ENCODE measurements at places on chromosomes 12 and 14.

GRCh38 chr12:27506645-27507189 is 17.3 kb upstream of the PPFIBP1 start:
- no peak for DNase-seq

DNA sequence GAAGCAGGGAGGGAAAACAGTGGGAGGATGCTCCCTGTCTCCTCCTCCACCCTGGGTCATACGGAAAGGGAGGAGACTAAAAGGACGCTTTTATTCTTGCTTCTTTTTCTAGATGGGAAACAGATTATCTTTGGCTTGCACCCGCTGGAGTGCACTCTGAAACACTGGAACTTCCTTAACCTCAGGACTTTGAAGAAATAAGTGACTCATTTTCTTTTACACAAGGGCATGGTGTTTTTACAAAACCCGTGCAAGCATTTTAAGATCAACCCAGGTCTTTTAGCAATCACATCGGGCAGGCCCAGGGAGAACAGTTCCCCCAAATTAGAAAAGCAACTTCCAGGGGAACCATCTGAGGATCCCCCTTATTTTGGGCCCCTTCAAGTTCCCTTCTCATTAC is 80.9 kb upstream of the TSPAN11 start:
- DNase-seq: no peak

- peak; percentile 70 for DNase-seq
Measured at GRCh38 chr12:127957001-127957660, 309.8 kb upstream of the TMEM132C start.

DNA sequence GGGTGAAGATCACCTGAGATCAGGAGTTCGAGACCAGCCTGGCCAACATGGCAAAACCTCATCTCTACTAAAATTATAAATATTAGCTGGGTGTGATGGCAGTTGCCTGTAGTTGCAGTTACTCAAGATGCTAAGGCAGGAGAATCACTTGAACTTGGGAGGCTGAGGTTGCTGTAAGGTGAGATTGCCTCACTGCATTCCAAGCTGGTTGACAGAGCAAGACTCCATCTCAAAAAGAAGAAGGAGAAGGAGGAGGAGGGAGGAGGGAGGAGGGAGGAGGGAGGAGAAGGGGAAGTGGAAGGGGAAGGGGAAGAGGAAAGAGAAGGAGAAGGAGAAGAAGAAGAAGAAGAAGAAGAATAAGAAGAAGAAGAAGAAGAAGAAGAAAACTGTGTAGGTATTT is 17.0 kb downstream of the RNASE10 start:
- DNase-seq: no peak

- DNase-seq: no peak
Measured at GRCh38 chr12:9237286-9237685, 29.1 kb upstream of the PZP start.

GRCh38 chr12:113098441-113099028 is 37.0 kb downstream of the RASAL1 start:
- DNase-seq: peak; percentile 83

DNA sequence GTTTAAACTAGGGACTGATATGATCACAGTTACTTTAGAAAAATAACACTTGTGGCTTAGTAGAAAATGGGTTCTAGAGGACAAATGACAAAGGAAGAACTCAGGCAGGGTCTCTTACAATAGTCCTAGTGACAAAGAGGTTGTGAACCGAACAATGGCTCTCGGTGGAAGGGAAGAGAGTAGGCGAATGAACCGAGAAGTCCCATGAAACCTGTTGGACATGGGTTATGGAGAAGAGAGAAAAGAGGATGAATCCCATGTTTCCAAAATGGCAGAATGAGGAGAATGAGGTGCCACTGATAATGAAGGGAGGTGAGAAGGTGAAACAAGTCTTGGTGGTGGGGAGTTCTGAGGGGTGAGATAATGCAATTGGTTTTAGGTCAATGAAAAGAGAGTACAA is 94.1 kb downstream of the PPM1H start:
- DNase-seq: no peak

- no peak for DNase-seq
Measured at GRCh38 chr14:22932146-22932545, 3.0 kb upstream of the PRMT5 start.

GRCh38 chr12:9851927-9852326 is 17.2 kb downstream of the CLEC2B start:
- DNase-seq: no peak

- peak; percentile 4 for DNase-seq
Measured at GRCh38 chr14:92470811-92471210, 42.8 kb upstream of the RIN3 start.

GRCh38 chr12:93419388-93420034 is 22.2 kb downstream of the UBE2N start:
- DNase-seq: peak; percentile 42

GRCh38 chr14:74915426-74915825 is 7.6 kb downstream of the RPS6KL1 start:
- no peak for DNase-seq

GRCh38 chr12:117662620-117663395 is 301.4 kb upstream of the NOS1 start:
- no peak for DNase-seq

- DNase-seq: peak; percentile 75
Measured at GRCh38 chr14:98182393-98183055, 1089.5 kb downstream of the BCL11B start.

- no peak for DNase-seq
Measured at GRCh38 chr12:31326736-31327659, 1.0 kb upstream of the SINHCAF start.

DNA sequence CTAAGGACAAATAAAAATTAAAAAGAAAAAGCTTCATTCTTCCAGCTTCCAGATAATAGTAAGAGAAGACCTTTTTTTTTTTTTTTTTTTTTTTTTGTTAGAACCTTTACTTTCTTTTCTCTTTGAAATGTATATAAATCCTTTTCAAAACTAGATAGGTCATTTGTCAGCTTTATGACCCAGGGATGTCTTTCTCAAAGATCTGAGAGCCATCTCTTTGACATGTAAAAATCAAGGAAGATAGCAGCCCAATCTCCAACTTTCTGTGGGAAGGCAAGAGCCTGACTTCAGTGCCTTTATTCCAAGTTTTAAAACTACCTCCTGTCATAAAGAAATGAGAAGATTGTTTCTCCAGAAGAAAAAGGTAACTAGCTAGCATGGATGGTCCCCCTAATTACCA is 203.3 kb upstream of the LRFN5 start:
- DNase-seq: no peak

- DNase-seq: no peak
Measured at GRCh38 chr12:62860501-62861411, 74.2 kb downstream of the PPM1H start.

DNA sequence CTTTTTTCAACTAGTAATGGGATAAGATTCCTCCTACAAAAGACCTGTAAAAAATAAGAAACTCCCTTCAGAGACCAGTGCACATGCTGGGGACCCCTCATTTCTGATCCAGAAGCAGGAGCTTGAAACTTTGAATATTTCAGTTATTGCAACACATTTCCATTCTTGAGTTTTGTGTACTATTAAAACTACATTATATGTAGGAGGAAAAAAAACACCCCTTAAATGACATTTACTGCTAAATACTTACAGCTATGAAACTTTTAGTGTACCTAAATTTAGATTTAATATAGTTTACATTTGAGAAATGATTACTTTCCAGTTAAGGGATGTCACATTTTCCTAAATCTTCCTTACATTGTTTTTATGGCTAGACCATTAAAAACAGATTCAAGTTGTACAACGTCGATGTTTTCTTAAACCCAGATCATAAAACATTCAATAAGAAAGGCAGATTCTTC is 4.1 kb downstream of the LRIG3 start:
- DNase-seq: no peak

DNA sequence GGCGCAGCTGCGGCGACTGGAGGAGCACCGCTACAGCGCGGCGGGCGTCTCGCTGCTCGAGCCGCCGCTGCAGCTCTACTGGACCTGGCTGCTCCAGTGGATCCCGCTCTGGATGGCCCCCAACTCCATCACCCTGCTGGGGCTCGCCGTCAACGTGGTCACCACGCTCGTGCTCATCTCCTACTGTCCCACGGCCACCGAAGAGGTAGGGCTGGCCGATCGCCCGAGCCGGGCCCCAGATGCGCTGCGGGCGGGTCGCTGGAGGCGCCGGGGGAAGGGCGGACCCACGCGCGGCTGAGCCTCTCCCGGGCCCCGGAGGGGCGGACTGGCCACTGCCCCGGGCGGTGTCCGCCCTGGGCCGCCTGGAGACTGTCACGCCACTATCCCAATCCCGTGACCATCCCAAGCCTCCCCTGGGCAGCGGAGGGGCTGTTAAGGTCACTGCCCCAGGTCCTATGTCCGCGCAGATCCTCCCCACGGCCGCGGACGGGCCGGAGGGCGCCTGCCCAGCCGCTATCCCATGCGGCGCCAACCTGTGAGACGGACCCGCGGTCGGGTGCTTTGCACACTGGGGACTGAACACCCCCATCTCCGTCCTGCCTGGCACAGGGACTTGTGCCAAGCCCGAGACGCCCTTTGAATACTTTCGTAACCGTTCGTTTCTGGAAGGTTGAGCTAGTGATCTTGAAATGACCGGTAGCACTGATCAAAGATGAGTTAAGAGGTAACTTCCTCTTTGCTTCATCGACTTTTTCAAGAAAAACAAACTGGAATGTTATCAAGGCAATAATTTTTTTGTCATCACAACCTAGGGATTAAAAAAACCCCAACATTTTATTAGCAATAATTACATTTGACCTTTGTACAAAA is 725 bp downstream of the CHPT1 start:
- peak; percentile 26 for DNase-seq

- DNase-seq: peak; percentile 15
Measured at GRCh38 chr14:69358233-69358963, 39.7 kb downstream of the ERH start.

- no peak for DNase-seq
Measured at GRCh38 chr14:96235426-96235825, 20.6 kb upstream of the BDKRB1 start.

GRCh38 chr14:53890611-53891101 is 66.0 kb downstream of the BMP4 start:
- DNase-seq: peak; percentile 57

GRCh38 chr14:71638523-71639196 is 293.6 kb upstream of the RGS6 start:
- DNase-seq: no peak

- DNase-seq: no peak
Measured at GRCh38 chr14:80906946-80907345, 34.6 kb downstream of the CEP128 start.

DNA sequence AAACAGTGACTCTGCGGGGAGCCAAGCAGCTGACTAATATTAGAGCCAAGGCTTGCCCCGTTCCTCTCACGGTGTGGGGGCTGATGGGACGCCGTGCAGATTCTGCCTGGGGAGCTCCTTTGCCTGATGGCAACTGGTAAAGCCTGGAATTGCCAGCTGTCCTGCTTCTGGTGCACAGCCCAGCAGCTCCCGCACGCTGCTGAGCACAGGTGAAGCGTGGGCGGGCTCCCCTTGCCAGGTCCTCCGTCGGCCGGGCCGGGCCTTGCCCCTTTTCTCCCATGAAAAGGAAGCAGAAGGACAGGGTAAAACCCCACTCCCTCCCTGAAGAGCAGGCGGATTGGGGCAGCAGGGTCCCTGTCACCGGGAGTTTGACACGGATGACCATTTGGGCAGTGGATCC is 79.0 kb downstream of the WDR20 start:
- DNase-seq: no peak

GRCh38 chr12:42090899-42091298 is 53.8 kb downstream of the GXYLT1 start:
- DNase-seq: peak; percentile 88

DNA sequence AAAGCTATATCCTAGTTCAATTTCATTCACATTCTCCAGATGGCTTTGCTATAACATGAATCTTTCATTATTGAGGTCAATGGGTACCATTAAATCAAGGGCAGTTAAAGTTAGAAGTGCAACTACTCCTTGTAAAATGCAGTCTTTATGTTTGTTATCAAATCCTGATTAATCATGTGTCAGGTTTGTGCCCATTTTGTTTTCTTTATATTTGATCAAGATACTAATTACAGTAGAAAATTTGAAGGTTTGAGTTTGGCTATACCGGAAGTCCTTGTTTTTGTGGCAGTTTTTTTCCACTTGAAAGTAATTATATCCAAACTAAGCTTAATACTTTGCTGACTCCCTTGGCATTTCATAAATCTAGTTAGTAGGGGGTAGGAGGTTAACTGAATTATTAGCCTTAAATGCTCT is 513.0 kb downstream of the DIO2 start:
- DNase-seq: no peak

DNA sequence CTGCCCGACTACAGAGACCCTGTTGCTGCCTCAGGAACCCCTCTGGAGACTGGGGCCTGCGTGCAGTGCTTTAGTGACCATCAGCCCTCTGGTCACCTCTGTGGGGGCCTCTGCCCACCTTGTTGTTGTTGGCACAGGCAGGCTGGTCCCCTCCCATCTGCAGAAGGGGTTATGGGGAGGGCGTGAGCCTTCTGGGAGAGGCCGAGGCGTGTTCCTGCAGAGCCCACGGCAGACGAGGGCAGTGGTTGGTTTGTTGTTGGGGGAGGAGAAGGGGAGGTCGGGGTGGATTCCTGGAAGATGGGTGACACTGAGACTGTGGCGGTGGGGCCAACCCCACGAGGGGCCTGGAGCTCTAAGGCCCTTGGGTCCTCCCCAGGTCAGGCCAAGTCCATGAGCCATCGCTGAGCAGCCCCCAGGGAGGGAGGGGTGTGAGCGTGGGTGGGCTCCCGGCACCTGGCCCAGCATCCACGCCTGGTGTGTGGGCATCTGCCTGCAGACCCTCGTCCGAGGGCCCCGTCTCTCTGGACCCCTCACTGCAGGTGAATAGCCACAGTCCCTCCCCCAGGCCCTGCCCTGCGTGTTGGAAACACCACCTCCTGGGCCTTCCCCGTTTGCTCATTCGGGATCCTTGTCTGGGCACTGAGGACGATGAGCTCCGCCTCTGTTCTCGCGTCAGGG is 23.6 kb downstream of the FBRSL1 start:
- DNase-seq: no peak

DNA sequence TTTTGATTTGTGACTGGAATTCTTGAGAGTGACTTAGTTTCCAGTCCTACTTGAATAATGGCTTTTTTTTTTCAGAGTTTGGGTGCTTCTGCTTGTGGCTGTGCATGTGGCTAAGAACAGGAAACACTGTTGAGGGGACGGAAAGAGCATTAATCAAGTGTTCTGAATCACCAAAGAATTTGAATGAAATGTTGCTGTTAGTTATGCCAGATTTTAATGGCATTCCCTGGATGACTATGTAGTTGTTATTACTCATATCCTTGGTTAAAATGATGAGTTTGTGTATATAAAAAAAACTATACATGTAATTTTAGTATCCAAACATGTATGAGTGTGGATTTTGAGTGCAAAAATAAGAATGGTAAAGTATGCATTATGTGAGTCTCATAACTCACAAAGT is 347.9 kb downstream of the BCAT1 start:
- peak; percentile 97 for DNase-seq

- DNase-seq: no peak
Measured at GRCh38 chr12:117587631-117588287, 226.3 kb upstream of the NOS1 start.

Data from astrocyte (in vitro differentiated cells and primary cell).